Pons (tissue), 1 donor: ENCODE measurements at places on chromosomes 1 and 21.

DNA sequence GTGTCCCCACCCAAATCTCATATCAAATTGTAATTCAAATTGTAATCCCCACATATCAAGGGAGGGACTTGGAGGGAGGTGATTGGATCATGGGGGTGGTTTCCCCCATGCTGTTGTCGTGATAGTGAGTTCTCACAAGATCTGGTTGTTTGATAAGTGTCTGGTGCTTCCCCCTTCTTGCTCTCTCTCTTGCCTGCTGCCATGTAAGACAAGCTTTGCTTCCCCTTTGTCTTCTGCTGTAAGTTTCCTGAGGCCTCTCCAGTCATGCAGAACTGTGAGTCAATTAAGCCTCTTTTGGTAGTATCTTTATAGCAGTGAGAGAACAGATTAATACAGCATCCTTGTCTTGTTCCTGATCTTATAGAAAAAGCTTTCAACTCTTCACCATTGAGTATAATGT lies 6.5 kb upstream of the LRRC39 start:
- DNase-seq, result no peak

GRCh38 chr1:200445213-200445612 lies 35.4 kb upstream of the ZNF281 start:
- no peak for DNase-seq

DNA sequence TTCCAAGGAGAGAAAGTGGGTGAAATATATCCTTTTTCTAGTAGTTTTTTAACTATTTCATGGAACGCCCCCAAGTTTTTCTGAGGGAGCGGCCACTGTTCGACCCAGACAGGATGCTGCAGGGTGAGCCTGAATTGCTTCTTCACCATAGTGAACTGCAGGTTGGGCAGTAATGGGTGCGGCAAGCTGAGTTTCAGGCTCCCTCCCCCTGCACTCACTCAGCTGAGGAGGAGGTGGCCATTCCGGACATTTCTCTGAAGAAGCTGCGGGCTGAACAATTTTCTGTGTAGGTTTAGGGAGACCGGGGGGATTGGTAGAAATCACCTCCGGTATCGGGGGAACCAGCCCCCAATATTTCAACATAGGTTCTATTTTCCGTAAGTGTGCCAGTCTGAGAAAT lies 8.2 kb downstream of the DAP3 start:
- DNase-seq, result no peak

- no peak for DNase-seq
Measured at GRCh38 chr1:232413674-232414073, 216.3 kb downstream of the SIPA1L2 start.

GRCh38 chr1:43041591-43041990 lies 82.9 kb upstream of the SLC2A1 start:
- no peak for DNase-seq

GRCh38 chr1:169924063-169924462 lies 30.4 kb upstream of the SCYL3 start:
- DNase-seq, result no peak

GRCh38 chr1:93708734-93709481 lies 27.3 kb upstream of the BCAR3 start:
- DNase-seq, result peak; percentile 44

GRCh38 chr1:110544753-110545152 lies 25.8 kb upstream of the KCNA10 start:
- DNase-seq, result no peak

DNA sequence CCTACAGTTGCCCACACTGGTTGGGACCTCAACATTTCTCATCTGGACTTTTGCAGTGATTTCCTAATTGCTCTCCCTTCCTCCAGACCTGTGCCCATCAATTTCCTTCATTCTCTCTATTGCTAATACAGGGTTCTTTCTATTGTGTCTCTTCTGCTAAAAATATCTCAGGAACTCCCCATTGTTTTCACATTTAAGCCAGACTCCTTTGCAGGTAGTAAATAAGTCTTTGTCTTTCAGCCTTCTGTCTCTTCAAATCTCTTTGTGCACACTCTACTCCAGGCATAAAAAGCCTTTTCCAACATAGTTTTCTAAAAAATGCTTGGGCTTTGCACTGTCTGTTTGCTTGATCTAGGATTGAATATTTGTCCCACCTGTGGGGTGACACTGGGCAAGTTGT lies 340.6 kb downstream of the PAPPA2 start:
- no peak for DNase-seq
